Activated CD8-positive, alpha-beta memory T cell treated with anti-CD3 and anti-CD28 coated beads, Interleukin-2, amount 10 ng/mL, durations not matched to agents 7 days and 5 days (primary cell): ENCODE measurements at places on chromosomes 4 and X. TPM values are rescaled to one million over a fixed set of nuclear protein-coding genes. Genes with fewer than 3 reads are reported as not detected.

Gene SSX2
- not detected for total RNA-seq

DNA sequence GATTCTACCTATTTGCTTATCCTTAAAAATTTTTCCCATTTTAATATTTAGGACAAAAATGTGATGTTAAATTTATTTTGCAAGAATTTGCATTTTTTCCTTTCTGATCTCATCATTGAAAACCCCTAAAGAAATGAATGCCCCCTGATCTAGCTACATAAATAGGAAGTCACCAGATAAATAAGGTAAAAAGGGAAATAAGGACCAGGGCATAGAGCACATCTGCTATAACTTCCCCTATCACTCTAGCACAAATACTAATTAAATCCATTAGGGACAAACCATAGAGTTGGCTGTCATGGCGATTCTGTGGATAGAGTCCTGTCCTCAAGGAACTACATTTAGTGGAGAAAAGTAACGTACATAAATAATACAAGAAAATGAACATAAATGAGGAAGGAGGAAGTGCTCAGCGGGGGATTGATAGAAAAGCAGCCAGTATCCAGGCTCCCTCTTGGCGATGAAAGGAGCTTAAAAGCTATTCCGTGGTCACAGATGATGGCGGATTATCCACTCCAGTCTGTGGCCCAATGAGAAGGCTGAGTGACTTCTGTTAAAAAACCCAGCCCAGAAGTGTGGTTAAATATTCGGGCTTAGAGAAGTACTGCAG lies 76.9 kb upstream of the RPL34 start:
- no peaks in the 10 kb centered on the region for H3K27me3 ChIP-seq
- H3K4me3 ChIP-seq: no peak overlapping the region
- DNase-seq: no peak

DNA sequence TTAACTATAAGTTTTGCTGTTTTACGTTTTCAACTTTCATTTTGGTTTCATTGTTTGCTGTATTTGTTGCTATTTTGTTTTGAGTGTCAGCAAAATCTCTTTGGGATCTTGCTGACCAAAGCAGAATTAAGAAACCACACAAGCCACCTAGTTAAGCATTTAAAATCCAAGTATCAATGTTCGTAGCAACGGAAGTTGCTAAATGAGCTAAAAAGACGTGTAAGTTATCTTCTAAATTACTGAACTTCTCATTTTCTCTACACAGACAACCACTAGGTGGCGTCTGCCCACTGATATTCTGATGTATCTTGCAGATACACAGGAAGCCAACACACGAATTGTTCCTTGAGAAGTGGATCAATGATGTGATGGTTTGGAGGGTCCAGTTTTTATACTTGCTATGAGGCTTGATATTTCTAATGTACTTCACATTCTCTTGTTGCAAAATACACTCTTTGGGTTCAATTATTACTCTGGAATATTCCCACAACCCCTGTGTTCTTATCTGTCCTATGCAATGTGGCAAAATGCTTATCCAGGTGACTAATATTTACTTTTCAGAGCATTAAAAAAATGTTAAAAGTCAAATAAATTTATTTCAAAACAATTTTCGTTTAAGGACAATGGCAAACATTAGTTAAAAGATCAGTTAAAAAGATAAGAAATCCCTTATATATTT lies 250.5 kb downstream of the TECRL start:
- H3K27me3 ChIP-seq: no peaks in the 10 kb centered on the region
- H3K4me3 ChIP-seq: no peak overlapping the region
- H3K4me1 ChIP-seq: peaks cover 2% of the 10 kb centered on the region
- peak; percentile 63 for DNase-seq
- H3K27ac ChIP-seq: no peak overlapping the region

DNA sequence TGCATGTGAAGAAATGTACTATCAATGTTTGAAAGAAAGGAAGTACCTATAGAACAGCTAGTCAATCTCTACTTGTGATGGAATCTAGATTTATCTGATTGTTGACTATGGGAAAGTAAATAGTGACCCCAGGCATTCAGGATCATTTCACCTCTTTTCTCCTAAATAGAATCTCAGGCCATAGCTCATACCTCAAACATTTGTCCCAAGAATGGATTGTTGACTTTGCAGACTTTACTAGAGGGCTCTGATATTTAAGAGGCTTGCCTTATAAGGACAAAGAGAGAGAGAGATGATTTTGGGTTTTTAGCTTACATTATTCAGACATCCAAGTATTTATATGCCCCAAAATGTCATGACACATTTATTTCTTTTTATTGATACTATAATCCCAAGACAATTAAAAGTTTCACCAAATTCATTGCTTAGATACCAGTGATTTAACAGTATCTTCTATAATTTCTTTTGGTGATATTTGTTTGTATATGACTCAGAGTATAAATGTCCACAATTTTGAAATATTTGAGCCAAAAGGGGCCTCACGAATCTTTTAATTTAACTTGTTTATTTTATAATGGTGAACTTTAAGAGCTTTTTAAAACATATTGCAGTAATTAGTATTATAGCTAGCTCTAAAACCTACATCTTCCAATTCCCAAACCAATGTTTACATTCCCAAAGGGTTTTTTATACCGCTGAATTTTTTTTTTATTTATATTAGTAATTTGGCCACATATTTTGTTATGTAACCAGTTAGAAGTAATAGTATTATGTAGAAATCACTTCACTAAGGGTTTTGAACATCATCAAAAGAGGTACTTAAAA lies 614.1 kb downstream of the PCDH7 start:
- H3K4me1 ChIP-seq: no peaks in the 10 kb centered on the region
- no peaks in the 10 kb centered on the region for H3K36me3 ChIP-seq
- H3K27me3 ChIP-seq: no peaks in the 10 kb centered on the region
- no peak overlapping the region for H3K27ac ChIP-seq

- no peak overlapping the region for H3K27ac ChIP-seq
- no peak for DNase-seq
- no peaks in the 10 kb centered on the region for H3K27me3 ChIP-seq
- H3K4me3 ChIP-seq: no peak overlapping the region
- no peaks in the 10 kb centered on the region for H3K4me1 ChIP-seq
These were observed 679.2 kb downstream of the NLGN4X start for GRCh38 chrX:5549512-5549911.

DNA sequence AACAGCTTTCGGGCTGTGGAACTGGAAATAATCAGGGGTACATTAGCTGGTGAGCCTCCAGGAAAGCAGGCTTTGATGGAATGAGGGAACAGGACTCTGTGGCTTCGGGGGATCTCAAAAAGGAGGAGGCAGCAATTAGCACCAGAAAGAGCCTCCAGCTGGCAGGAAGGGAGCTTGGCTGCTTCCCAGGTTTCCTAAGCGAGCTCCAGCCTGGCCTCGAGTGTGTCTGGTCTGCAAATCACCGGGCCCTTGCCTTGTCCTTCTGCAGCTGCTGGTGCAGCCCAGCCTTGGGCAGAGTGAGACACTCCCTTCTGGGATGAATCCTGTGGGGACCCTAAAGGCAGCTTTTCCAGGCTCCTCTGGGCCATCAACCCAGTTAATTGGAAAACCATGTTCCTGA lies 10.7 kb upstream of the PDHA1 start:
- H3K4me1 ChIP-seq: peaks cover 1% of the 10 kb centered on the region
- no peak for DNase-seq
- no peaks in the 10 kb centered on the region for H3K36me3 ChIP-seq
- H3K27ac ChIP-seq: no peak overlapping the region

DNA sequence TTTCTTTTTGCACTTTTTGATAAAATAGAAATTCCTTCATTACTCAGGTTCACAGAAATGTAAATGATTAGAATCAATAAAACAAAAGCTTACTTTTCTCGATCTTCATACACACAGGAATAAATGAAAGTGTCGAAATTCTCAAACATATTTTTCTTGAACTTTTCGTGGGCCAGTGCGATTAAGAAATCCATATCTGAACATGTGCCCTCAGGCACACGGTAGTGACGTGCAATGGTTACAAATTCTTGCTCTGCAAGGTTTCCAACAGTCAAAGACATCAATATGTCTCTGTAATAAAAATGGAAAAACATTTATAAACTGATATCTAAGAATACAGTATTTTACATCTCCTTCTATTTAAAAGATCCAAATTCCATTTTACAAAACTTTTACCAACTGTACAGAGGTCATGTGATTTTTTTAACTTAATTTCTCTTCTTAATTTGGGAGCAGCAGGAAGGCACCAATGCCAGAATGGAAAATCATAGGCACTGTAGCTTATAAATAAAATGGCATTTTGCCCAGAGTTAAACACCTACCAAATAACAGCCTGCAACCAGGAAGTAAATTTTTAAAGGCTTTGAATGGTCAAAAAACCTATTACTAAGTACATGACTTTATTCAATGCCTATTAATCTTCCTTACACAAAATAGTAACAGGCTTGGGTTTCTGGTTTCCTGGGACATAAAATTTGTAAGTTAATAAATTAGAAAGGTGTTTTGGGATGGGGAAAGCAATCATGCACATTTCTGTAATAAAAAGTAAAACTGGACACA lies 165.0 kb downstream of the EFHC2 start:
- no peaks in the 10 kb centered on the region for H3K4me1 ChIP-seq
- no peak overlapping the region for H3K4me3 ChIP-seq
- no peak overlapping the region for H3K27ac ChIP-seq

GRCh38 chrX:17441965-17442364 lies 67.0 kb downstream of the NHS start:
- no peaks in the 10 kb centered on the region for H3K27me3 ChIP-seq
- no peak overlapping the region for H3K4me3 ChIP-seq
- H3K4me1 ChIP-seq: no peaks in the 10 kb centered on the region
- DNase-seq: no peak

Gene STK26
- 49.7 TPM for total RNA-seq

Gene SPON2
- total RNA-seq: 28.0 TPM

DNA sequence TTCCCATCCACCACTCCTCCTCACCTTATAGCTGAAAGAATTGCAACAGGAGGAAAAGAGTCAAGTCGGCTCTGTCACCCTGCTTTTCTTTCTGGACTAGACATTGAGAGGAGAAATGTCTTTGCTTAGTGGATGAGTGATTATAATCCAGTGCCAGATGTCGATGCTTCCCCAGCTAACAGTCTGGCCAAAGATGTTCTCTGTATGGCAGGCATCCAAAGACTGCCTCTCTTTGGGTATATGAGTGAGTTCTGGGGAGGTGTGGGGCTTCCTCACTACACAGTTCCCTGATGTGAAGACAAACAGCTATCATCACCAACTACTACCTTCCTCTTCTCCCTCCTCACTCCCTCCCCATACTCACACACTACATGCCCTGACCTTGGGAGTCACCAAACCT lies 90.9 kb downstream of the COMMD8 start:
- no peak overlapping the region for H3K4me3 ChIP-seq
- no peak overlapping the region for H3K27ac ChIP-seq
- H3K4me1 ChIP-seq: no peaks in the 10 kb centered on the region
- no peak for DNase-seq

GRCh38 chrX:1925053-1925481 lies 310.2 kb downstream of the ASMT start:
- H3K4me1 ChIP-seq: no peaks in the 10 kb centered on the region
- H3K27ac ChIP-seq: no peak overlapping the region
- no peak for DNase-seq
- no peak overlapping the region for H3K4me3 ChIP-seq

DNA sequence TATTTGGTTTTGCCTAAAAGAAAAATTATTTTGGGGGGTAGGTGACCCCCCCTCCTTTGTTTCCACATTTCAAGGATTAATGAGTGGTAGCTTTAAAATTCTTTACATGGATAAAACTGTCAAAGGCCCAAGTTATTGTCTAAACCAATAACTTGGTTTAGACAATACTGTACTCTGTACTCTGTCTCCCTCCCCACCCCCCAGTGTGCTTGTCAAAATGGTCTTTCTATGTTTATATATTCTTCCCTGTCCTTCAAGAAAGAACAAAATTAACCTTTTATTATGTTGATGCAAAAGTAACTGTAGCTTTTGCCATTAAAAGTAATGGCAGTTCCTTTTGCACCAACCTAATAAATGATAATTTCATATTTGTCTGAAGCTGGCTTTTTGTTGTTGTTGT lies 9.5 kb upstream of the RGN start:
- no peaks in the 10 kb centered on the region for H3K4me1 ChIP-seq
- H3K4me3 ChIP-seq: no peak overlapping the region
- H3K27me3 ChIP-seq: no peaks in the 10 kb centered on the region
- no peak overlapping the region for H3K27ac ChIP-seq
- no peaks in the 10 kb centered on the region for H3K36me3 ChIP-seq
- DNase-seq: no peak

DNA sequence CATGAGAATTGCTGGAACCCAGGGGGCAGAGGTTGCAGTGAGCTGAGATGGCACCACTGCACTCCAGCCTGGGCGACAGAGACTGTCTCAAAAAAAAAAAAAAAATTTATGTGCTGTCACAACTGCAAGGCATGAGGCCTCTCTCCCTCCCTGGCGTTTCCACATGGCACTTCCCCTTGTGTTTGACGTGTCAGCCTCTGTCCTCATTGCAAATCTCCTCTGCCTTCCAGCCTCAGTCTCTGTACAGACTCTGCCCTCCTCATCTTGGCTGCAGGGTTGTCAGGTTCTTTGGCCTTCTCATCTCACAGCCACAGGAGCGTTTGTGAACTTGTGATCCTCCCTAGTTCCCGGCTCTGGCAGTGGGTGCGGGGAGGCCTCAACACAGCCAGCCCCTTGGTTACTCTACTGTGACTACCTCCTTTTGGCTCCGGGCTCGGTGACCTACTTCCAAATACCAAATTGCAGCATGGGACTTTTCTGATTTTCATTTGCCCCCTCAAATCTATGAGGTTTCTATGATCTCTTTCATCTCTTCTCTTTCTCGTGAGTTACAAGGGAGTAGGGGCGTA lies 250.0 kb downstream of the CBR4 start:
- peaks cover 13% of the 10 kb centered on the region for H3K4me1 ChIP-seq
- no peak for DNase-seq
- peaks cover 8% of the 10 kb centered on the region for H3K27me3 ChIP-seq

DNA sequence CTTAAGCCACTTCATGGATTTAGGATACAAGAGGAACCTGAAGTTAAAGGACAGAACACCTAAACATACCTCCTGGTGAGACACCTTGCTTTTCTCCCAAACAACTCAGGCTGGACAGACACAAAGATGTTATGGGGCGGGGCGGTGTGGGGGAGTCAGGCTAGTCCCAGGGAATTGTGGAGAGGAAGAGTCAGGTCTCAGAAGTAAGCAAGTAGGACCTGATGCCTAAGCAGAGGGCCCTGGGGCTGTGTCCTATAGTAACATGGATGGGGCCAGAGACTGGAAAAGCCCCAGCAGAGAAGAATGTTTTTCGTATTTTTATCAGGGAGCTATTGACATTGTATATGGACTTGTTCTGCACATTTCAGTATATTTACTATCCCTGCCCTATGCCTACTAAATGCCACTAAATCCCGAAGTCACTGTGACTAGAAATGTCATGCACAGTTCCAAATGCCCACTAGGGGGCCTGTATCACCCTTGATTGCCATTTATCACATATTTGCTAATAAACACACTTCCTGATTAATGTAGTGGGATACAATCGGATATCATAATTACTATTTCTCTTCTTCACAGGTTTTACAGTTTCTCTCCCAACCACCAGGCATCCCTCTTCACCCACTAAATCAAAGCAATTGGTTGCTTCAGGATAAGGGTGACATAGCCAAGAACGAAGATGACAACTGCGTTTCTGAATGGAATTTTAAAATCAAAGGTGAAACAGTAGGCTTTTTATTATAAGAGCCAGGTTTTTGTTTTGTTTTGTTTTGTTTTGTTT lies 23.8 kb upstream of the ARHGAP10 start:
- H3K36me3 ChIP-seq: no peaks in the 10 kb centered on the region
- H3K4me3 ChIP-seq: no peak overlapping the region
- no peak overlapping the region for H3K27ac ChIP-seq
- H3K27me3 ChIP-seq: peaks cover 13% of the 10 kb centered on the region

Gene SMIM10L2A
- total RNA-seq: 0.82 TPM
